ENCODE measurements at places on chromosomes 7 and 10.
A peak's percentile ranks its signal among the peaks of the same experiment; 100 is the strongest.

- no peak for DNase-seq
Measured at GRCh38 chr10:6928586-6928985, 348.5 kb upstream of the PRKCQ start.

- no peak for DNase-seq
Measured at GRCh38 chr7:57308631-57309408, 141.2 kb upstream of the ZNF716 start.

DNA sequence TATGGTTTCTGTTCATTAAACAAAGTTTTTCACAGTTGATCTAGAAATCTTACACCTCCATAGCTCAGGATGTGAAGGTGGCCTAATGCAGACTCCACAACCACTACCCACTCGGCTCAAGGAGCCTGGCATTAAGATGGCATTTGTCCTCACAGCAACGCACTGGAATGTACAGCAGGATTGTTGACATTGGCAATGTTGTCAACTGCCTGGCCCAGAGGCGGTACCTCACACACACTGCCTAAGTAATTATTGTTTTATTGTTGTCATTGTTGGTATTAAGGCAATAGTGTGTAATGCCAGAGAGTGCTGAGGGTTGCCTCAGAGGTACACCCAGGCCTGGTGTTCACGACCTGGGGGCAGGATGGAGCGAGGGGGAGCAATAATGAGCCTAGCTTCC is 38.3 kb downstream of the LRRC18 start:
- DNase-seq, result no peak

DNA sequence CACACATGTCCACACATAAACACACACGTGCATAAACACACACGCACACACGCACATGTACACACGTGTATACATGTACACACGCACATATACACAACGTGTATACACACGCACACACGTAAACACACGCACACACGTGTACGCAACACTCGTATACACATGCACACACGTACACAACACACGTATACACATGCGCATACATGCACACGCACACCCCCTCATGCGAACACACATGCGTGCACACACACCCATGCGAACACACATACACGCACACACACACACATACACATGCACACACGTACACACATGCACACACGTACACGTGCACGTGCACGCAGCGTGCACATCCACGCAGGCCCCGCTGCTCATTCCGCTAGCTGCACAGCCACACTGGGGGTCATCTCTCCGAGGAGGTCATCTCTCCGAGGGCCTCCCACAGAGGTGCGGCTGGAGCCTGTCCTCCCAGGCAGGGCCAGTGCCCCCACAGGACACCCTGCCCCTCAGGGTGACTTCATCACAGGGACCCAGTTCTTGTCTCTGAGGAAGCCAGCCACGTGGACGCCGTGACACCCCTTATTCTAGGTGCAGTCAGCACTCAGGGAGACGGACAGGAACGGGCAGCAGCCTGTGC is 25.9 kb downstream of the CYP2W1 start:
- DNase-seq, result no peak

GRCh38 chr10:97101166-97101940 is 84.4 kb downstream of the SLIT1 start:
- DNase-seq, result no peak

DNA sequence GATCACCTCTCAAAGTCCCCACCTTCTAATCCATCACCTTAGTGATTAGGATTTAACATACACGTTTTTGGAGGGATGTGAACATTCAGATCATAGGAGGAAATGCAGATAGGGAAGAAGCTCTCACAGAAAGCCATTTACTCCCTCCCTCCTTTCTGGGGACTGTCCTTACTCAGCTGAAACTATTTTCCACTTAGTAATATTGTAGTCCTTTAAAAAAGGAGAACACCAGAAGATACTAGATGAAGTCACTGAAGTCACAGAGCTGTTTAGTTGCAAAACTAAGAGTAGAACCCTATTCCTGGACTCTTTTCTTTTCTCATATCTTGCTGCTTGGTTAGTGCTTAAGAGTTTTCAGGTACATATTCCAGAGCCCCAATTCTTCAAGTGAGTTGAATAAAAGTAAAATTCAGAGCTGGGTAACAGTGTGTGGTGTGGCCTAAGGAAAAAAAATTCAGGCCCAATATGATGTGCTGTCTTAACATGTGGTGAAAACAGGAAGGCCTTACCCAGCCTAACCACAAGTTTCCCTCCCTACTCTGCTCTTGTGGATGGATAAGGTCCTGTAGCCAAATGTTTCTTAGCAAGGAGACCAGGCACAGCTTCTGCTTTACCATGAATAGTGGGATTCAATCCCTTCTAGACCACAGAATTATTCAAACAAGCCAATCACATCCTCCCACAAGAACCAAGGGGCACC is 135.7 kb downstream of the INHBA start:
- DNase-seq, result no peak

DNA sequence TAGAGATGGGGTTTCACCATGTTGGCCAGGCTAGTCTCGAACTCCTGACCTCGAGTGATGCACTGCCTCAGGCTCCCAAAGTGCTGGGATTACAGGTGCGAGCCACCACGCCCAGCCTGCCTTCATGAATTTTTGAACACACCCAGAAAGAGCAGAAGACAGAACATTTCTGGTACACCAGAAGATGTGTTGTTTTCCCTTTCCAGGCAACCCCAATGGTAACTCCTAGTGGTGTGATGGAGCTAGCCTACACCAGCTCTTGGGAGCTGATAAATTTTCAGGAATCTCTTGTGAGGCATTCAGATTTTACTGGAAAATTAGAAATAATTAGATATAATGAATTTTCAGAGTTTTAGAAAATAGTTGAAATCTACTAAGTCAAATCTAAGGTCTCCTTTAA is 904 bp upstream of the CCDC7 start:
- no peak for DNase-seq

DNA sequence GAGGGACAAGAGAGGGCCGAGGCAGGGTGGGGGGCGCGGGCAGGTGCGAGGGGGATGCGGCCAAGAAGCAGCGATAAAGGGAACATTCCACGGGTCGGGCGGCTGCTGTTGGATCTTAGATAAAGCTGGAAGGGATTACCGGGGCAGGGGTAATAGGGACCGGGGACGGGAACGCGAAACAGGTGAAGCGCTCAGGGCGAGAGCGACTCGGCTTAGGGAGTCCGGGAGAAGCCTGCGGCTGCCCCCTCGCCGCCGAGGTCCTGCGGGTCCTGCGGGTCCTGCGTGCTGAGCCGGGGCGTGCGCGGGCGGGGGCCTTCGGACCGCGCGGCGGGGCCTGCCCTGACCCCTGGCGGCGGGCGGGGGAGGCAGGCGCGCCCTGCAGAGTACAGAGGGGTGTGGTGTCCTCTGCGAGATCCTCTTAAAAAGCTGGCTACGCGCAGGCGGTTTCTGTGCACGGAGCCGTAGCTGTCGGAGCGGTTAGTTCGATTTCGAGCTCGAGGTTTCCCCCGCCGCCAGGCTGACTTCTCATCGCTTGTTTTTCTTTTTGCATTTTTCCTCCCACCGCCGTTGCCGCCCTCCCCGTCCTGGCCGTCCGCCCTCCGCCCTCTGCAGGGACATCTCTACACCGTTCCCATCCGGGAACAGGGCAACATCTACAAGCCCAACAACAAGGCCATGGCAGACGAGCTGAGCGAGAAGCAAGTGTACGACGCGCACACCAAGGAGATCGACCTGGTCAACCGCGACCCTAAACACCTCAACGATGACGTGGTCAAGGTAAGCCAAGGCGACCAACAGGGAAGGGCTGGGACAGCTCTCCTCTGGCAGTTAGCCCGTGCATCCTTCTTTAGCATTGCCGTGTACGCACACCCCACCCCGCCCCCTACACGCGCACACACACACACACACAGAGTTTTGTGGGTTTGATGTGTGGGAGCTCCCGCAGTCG is 1.4 kb downstream of the CAV1 start:
- DNase-seq, result peak; percentile 53

DNA sequence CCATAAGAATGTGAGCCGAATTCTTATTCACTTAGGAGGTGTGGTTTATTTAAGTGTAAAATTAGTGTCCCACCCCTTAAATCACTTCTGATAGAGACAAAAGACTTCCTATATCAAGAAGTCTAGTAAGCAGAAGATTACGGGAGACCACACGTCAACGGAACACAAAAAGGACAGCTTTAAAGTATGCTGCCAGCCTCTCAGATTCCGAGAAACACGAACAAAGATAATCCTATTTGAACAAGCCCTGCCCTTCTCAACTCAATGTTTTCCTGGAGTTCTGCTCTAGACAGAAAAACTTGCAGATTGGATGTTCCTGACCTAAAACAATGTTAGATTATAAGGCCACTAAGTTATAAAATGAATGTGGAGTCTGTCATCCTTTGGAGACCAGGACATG is 4.9 kb upstream of the MCU start:
- DNase-seq, result no peak

- DNase-seq, result peak; percentile 33
Measured at GRCh38 chr10:84818961-84819360, 490.6 kb downstream of the CCSER2 start.

- no peak for DNase-seq
Measured at GRCh38 chr10:129272866-129273650, 194.0 kb upstream of the MGMT start.

- DNase-seq, result no peak
Measured at GRCh38 chr7:149544028-149544427, 46.4 kb upstream of the ZNF746 start.

GRCh38 chr10:15858861-15859281 is 1.4 kb downstream of the MINDY3 start:
- no peak for DNase-seq

GRCh38 chr10:27730041-27730440 is 15.6 kb downstream of the MKX start:
- DNase-seq, result no peak

GRCh38 chr10:79433324-79434222 is 11.9 kb downstream of the ZCCHC24 start:
- DNase-seq, result no peak

DNA sequence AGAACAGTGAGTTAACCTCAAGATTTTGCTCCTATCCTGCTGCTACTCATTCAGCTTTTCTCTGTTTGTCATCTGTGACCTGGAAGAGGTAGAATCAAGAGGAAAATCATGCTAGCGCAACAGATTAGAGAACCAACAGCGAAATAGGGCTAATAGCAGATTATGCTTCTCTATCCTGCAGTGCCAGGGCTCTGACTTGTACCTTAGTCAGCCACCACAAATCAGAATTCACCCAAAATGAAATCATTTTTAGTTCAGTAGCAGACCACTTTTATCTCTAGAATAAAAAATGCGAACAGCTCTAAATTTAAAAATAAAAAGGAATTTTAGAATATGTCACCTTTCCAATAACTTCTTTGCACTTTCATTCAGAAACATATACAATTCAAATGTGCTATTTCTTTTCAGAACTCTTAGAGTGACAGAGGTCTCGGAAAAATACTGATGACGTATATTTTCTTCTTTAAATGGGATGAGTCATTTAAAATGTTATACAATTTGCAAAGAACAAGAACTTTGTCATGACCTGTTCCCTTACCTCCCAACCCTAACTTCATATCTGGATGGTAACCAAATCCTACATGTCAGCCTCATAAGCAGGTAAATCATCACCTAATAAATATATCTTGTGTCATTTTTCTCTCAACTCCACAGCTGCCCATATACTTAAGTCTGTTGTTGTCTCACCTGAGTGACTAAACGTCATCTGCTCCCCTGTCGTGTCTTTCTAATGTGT is 896.4 kb downstream of the PCDH15 start:
- DNase-seq, result no peak

- DNase-seq, result no peak
Measured at GRCh38 chr10:117942226-117942625, 104.5 kb downstream of the RAB11FIP2 start.
